Trophoblast cell (in vitro differentiated cells and primary cell): ENCODE measurements at places on chromosomes 3 and 15.

- no peak for DNase-seq
These were observed 24.3 kb upstream of the PLXNA1 start for GRCh38 chr3:126958638-126959085.

GRCh38 chr3:18419232-18419631 is 5.9 kb downstream of the SATB1 start:
- DNase-seq = no peak

DNA sequence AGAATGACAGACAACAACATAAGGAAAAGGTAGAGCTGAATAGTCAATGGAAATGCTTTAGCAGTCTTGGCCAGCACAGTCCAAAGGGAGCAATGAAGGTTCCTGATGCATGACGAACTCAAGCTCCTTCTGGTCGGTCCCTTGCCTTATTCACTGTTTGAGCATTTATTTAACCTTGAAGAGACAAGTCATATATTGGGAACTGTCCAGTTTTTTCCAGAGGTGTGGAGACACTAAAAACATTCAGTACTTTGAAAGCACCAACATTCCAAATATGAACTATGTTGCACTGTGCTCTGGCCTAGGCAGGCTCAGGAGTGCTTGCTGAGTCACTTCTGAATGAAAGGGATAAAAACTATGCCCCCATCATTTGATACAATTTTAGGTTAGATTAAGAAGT is 384.8 kb downstream of the MECOM start:
- DNase-seq = no peak

- DNase-seq = no peak
These were observed 266.0 kb upstream of the ARRDC4 start for GRCh38 chr15:97694456-97694855.

DNA sequence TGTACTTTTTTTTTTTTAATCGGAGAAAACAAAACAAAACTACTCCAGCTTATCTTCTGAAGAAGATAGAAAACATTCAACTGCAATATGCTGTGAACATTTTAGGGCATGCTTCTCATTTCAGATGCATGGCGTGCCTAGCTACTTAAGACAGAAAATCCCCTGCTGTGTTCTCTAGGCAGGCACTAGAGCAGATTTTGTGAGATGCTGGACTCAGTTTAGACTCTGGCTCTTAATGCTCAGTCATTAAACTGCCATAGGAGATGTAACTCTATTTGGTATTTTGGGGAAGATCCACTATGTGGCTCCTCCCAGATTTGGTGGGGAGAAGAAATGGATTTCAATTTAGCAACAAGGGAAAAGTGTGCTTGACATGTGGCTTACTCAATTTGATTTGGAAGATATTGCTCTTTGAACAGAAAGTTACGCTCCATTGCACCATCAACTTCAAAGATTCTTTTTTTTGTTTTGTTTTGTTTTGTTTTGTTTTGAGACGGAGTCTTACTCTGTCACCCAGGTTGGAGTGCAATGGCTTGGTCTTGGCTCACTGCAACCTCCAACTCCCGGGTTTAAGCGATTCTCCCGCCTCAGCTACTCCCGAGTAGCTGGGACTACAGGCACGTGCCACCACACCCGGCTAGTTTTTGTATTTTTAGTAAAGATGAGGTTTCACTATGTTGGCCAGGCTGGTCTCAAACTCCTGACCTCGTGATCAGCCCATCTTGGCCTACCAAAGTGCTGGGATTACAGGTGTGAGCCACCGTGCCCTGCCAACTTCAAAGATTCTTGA is 62.0 kb upstream of the LEKR1 start:
- DNase-seq = no peak

- DNase-seq = peak; percentile 85
These were observed 36.3 kb upstream of the TMC3 start for GRCh38 chr15:81410318-81410753.

- DNase-seq = no peak
These were observed 12.2 kb downstream of the RNF123 start for GRCh38 chr3:49701388-49702077.

DNA sequence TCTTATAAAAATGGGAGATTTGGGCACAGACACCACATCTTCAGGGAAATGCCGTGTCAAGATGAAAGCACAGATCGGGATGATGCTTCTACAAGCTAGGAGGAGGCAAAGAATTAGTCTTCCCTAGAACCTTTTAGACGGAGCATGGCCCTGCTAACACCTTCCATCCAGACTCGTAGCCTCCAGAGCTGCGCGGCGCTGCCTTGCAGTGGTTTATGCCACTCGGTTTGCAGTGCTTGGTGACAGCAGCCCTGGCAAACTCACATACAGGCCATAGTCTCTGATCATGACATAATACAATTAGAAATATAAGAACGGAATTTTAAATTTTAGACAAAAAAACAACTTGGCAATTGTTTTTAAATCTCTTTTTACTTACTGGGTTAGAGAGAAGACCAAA is 37.1 kb upstream of the SLC41A3 start:
- DNase-seq = no peak

- no peak for DNase-seq
These were observed 8.5 kb downstream of the SEC13 start for GRCh38 chr3:10312391-10312790.

GRCh38 chr3:143179603-143180002 is 60.0 kb downstream of the CHST2 start:
- DNase-seq = no peak
